AG09319 (cell line): ENCODE measurements at places on chromosomes 12 and 14.
A peak's percentile ranks its signal among the peaks of the same experiment; 100 is the strongest.

DNA sequence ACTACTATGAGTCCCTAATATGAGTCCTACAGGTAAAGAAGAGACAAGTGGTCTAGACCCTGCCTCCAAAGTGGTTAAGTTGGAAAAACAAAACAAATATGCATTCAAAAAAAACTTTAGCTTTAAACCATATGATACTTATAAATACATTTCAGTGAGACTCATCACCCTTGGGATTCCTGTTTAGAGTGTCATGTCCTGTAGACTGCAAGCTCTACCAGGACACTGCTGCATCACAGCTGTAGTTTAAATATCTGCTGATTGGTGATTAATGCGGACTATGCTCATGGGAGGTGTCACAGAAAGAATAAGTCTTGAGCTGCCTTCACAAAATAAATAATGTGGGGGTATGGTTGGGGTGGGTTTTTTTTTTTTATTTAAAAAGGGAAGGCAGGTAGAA lies 8.8 kb upstream of the LGR5 start:
- no peak for DNase-seq

DNA sequence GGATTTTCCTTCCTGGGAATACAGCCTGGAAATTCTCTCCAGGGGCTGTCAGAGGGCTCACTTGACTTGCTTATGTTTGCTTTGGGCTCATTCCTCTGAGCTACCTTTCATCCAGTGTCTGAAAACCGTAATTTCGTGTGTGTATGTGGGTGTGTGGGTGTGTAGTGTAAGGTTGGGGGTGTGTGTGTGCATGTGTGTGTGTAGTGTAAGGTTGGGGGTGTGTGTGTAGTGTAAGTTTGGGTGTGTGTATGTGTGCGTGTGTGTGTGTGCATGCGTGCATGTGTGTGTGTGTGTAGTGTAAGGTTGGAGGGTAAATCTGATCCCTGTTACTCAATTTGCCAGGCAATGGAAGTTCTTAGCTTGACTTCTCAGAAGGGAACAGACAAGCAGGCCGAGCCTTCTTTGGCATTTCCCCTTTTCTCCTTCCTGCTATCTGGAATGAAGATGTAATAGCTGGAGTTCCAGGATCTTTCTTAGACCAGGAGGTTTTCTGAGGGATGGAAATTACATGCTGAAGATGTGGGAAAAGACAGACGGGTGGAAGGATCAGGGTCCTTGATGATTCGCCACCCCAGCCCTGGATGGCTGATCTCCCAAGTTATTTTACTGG lies 15.5 kb upstream of the BEGAIN start:
- DNase-seq = no peak

DNA sequence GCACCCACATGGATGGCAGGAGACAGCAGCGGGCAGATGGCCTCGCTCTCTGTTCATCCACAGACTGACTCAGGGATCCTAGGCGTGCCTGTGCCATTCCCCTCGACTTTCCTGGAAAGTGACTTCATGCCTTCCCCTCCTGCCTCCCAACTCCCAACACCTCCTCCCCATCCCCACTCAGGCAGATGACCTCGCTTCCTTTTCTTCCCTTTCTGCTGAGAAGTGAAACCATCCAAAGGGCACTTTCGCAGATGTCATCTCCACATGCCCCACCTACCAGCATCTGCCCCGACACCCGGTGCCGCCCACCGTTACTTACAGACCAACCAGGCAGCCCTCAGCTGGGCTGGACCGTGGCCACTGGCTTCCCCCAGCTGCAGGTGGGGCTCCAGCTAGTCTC lies 29.6 kb downstream of the BEGAIN start:
- DNase-seq = no peak

DNA sequence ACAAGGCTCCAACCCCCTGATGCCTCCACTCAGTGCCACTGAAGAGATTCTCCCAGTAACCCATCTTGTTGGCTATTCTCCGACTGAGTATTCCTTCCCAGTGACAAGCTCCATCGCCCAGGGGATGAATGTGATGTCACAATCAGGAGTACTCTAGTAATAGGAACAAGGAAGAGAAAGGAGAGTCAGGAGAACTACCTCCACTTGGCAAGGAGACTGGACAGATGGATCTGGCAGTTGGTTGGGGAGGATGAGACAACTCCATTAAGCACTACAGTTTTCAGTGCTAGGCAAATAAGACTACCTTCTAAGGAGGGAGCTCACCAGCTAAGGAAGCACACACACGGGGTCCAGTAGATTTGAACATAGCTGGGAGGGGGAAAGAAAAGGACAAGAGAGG lies 5.3 kb downstream of the RNF41 start:
- DNase-seq = no peak

GRCh38 chr14:58805605-58806409 lies 168.0 kb downstream of the DACT1 start:
- no peak for DNase-seq

DNA sequence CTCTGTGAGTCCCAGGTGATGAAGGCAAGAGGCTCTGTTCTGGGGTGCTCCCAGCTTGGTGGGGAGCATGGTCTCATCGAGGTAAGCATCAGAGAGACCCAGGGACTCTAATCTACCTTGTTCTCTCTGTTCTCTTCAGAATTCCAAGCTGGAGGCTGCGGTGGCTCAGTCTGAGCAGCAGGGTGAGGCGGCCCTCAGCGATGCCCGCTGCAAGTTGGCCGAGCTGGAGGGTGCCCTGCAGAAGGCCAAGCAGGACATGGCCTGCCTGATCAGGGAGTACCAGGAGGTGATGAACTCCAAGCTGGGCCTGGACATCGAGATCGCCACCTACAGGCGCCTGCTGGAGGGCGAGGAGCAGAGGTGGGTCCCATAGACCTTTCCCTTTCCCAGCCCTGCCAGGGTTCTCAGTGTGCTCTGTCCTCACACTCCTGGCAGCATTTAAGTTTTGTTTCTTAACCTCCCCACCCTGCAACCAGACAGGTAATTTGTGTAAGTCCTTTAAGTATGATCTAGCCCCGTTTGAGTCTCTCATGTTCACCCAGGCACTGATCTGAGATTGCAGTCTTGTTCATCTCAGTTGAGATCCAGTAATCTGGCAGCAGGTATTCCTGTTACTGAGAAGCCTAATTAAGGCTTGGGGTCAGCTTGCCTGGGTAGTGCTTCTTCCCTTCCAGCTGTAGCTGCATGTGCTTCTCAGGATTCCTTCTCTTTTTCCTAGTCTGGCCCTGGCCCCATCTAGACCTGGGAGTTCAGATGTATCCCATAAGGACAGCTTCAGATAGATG lies 14.8 kb upstream of the KRT81 start:
- no peak for DNase-seq

GRCh38 chr14:35234012-35234805 lies 58.0 kb upstream of the PSMA6 start:
- DNase-seq = peak; percentile 70

DNA sequence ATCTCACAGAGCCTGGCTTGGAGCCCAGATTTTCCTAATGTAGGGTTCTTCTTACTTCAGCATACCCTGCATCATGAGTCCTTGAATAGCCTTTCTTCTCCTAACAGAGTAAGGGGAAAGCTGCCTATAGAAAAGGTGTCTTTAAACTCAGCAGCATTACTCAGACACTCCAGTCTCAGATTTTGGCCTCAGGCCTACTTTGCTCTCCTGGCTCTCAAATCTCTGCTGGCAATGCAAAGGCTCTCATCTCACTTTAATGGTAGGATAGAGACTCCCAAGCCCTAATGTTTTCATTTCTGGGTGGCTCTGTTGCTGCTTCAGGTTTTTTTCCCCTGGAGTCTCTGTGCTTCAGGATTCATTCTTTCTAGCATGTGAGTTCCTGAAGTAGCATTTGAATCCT lies 9.1 kb upstream of the NKX2-8 start:
- DNase-seq = no peak

- peak; percentile 30 for DNase-seq
Observed at GRCh38 chr12:45388545-45388944, 172.7 kb downstream of the ANO6 start.

DNA sequence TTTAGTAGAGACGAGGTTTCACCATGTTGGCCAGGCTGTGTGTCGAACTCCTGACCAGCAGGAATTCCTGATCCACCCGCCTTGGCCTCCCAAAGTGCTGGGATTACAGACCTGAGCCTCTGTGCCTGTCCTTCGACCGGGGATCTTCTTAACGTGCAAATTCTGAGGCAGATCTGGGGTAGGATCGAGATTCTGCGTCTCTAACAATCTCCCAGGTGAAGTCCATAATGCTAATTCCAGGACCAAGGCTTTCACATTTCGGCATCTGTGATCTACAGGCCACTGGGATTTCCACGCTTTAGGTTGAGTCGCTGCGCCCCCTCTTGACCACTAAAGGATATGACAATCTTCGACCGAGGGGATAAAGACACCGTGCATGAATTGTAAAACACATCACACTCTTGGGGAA lies 24.8 kb downstream of the FOS start:
- no peak for DNase-seq

DNA sequence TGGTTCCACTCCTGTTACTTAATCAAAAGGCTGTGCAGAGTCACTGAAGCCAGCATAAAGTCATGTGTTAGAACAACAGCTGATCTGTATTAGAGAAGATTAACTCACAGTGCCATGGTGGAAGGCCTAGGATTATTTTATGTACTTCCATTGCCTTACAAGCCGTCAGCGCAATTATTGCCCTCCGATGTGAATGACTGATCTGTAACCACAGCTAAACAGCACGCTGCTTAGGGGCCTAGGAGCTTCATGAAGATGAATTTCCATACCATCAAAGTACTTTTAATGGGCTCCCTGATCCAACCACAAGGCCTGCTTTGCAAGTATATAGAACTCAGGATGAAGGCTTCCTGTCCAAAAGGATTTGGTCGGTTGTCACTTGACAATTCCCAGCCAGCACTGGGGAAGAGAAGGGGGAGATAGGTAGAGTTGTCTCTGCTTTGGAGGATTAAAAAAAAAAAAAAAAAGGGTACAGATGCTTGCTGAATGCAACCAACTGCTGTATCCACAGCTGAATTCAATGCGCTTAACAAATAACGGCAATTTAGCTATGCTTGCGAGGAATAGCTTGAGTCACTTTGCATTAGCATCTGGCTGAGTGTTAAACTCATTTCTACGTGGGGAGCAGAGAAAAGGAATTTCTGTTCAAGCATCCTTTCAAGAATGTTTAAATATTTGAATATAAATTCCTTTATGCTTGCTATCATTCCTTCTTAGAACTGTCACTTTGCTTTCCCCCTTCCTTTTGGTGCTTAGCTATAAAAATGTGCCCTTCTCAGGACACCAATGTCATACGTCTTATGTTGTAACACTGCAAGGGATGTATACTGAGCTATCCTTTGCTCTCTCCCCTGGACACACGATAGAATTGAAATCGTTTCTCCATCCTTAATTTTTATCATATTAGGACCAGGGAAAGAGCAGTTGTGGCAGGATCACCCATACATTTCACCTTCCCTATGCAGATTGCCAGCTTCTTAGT lies 387.8 kb downstream of the SOX5 start:
- no peak for DNase-seq

GRCh38 chr12:132807295-132808092 lies 21.2 kb downstream of the GOLGA3 start:
- DNase-seq = no peak

DNA sequence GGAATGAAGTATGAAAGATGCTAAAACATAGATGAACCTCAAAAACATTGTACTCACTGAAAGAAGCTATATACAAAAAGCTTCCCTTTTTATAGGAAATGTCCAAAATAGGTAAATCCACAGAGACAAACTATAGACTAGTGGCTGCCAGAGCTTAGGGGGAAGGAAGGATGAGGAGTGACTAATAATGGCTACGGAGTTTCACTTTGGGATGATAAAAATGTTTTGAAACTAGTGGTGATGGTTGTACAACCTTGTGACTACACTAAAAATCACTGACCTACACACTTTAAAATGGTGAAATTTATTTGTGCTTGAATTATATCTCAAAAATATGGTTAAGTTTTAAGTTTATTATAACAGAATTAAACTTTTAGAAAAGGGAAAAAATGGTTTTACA lies 37.1 kb upstream of the AMN1 start:
- DNase-seq = no peak

- DNase-seq = no peak
Observed at GRCh38 chr14:105602243-105602750, 75.9 kb downstream of the TMEM121 start.

DNA sequence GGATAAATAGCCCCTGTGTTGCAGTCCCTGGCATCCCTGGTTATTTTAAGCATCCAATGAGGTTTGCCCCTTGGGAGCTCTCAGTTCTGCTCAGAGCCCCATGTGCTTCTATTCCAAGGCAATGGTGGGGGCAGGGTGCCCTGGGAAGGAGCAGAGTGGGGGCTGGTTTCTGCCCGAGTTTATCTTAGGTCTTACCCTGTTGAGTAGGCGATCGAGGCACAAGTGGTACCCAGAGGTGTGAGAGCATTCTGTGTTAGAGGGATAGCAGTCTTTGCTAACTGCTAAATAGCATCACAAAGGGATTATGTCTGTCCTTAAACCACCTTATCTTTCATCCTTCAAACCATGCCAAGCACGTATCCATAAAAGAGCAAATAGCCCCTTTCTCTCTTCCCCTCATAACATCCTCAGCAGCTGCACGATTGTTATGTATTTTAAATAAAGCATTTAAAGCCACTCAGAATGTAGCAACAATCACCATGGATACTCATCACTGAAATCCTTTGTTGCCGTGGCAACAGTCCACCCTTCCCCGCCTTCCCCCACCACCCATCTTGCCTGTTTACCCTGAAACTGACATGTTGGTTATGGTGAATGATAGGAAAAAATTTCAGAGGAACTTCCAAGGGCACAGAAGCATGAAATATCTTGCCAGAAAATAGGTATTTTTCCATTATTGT lies 139.3 kb downstream of the PTPN11 start:
- DNase-seq = no peak

DNA sequence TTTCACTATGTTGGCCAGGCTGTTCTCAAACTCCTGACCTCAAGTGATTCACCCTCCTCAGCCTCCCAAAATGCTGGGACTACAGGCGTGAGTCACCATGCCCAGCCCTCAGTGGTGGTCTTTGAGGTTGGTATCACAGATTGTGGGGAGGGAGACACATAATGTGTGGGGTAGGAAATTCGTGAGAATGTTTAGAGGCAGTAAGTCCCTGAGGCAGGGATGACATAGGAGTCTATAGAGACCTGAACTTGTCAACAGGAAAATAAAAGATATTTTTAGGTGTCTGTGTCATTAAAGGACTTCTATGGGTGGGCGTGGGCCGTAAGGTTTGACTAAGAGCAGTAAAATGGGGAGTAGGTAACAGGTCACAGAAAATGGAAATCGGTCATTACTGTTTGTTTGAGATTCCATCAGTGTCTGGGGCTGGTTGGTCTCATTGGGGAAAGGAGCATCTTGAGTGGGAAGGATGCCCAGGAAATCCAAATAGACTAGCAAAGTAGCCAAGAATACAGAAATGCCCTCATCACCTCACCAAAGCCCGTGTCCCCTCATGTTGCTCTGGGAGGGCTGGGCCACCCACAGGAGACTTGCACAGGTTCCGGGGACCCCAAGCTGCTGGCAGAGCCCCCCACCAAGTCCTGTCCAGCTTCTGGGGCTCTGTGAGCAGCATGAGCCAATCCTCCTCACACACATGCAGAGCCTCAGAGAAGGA lies 63.6 kb upstream of the BCL2L14 start:
- no peak for DNase-seq

- DNase-seq = no peak
Observed at GRCh38 chr12:22733756-22734155, 108.8 kb downstream of the ETNK1 start.

GRCh38 chr12:102167821-102168604 lies 29.6 kb downstream of the PMCH start:
- no peak for DNase-seq

- DNase-seq = no peak
Observed at GRCh38 chr12:54220092-54220557, 31.3 kb upstream of the SMUG1 start.

GRCh38 chr12:109310247-109311125 lies 1.4 kb upstream of the FOXN4 start:
- no peak for DNase-seq

GRCh38 chr12:98745578-98746391 lies 100.7 kb downstream of the APAF1 start:
- no peak for DNase-seq
